Right ventricle myocardium superior (tissue), 1 donor: ENCODE measurements at places on chromosomes 7 and 10. TPM values are rescaled to one million over a fixed set of nuclear protein-coding genes. Genes with fewer than 3 reads are reported as not detected.

- no peak for DNase-seq
These were observed 50.1 kb downstream of the ADARB2 start for GRCh38 chr10:1687190-1687589.

- no peak for DNase-seq
These were observed 6.3 kb upstream of the PANK1 start for GRCh38 chr10:89651205-89651915.

DNA sequence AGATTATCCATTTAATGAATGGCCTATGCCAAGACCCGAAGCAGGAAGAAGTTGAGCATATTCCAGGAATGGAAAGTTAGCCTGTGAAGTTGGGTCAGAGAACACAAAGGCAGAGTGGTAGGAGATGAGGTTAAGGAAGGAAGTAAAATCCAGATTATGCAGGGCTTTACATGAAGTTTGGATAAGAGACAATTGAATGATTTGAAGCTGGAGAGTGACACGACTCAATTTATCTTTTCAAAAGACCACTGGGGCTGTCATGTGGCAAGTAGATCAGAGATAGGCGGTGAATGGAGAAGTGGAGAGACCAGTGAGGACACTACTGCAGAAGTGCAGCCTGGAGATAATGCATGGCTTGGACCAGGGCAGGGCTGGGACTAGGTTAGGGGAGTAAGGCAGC is 7.2 kb upstream of the CNOT4 start:
- no peak for DNase-seq

GRCh38 chr10:24685958-24686540 is 37.6 kb downstream of the ARHGAP21 start:
- DNase-seq = no peak

GRCh38 chr7:142789441-142789840 is 18.7 kb downstream of the PRSS2 start:
- DNase-seq = no peak

DNA sequence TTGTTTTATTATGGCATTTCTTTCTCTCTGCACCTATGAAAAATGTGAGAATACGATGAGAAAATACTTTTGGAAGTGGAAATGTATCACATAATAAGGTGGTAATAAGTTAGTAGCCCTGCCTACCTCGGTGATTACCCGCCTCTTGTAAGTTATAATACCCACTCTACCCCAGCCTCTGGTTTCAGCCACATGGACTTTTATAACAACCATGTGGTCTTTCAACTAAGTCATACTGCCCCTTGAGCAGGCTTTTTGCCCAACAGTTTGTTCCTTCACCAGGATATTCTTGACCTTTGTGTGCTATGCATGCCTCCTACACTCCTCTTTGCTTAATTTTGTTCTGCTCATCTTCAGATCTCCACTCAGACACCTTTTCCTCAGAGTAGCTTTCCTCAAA is 470.6 kb upstream of the ZWINT start:
- DNase-seq = no peak

DNA sequence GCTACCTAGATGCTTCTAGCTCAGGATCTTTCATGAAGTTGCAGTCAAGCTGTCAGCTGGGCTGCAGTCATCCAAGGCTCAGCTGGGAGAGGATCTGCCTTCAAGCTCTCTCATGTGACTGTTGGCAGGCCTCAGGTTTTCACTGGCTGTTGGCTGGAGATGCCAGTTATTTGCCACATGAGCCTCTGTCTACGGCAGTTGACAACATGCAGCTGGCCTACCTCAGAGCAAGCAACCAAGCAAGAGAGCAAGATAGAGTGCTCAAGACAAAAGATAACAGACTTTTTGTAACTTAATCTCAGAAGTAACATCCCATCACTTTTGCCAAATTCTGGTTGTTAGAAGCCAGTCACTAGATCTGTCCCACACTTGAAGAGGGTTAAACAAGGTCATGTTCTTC is 125.8 kb downstream of the TPST1 start:
- peak; percentile 81 for DNase-seq

- no peak for DNase-seq
These were observed 30.8 kb upstream of the ZNF488 start for GRCh38 chr10:47414752-47415519.

- no peak for DNase-seq
These were observed 25.8 kb downstream of the ACTA2 start for GRCh38 chr10:88926566-88927415.

DNA sequence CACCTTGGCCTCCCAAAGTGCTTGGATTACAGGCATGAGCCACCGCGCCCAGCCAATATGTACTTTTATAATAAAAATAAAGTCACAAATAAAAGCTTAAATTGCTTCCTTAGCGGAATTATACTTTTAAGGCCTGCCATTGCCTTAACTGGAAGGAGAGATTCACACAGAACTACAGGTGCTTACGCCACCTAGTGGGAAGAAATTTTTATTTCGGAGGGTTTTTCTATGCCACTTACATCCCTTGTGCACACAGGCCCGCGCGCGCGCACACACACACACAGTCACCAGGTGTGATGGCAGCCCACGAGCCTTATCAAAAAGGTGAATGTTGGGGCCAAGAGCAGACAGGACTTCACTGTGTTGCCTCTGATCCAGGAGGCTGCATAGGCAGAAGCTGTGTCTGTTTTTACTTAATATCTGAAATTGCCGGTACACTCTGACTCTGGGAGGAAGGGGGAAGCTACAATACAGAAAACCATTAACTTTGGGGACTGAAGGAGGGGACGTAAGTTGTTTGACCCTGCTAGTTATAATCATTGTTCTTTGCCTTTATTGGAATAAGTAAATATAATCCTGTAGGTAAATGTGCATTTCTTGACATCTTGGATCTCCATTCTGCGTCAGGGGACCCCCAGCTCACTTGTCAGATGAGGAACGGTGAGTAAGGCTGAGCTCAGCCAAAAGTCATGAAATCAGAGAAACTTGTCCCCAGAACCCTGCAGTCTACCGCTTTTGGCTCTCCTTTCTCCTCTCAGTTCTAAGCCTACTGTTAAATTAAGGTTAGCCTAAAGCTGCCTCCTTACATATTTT is 87.1 kb downstream of the SLC16A9 start:
- DNase-seq = no peak

GRCh38 chr7:27171325-27171636 is 2.8 kb downstream of the HOXA10 start:
- no peak for DNase-seq

The ZNF775 gene
- total RNA-seq = 3.6 TPM

GRCh38 chr7:158126661-158127060 is 461.0 kb downstream of the PTPRN2 start:
- DNase-seq = no peak

The AHCYL2 gene
- 6.7 TPM for total RNA-seq

DNA sequence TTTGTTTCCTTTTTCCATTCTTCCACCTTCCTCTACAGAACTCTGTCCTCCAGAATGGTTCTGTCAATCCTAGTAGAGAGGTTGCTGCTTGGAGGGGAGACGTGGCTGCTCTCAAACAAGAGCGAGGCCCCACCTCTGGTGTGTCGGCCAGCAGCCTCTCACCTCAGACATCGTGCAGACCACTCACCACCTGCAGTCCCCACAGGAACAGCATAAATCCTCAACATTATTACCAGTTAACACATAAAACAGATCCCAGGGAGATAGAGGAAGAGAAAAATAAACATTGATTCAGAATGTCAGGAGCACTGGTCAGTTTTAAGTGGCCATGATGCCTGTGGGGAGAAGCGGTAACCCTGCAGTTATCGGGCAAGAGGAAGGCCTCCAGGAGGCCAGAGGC is 485.9 kb upstream of the DPP6 start:
- DNase-seq = no peak
